ENCODE measurements at places on chromosomes 12 and 14.

- no peak for DNase-seq
Observed at GRCh38 chr14:89085737-89086382, 261.4 kb downstream of the TTC8 start.

GRCh38 chr12:75760573-75761294 is 249.3 kb upstream of the KRR1 start:
- DNase-seq: no peak

DNA sequence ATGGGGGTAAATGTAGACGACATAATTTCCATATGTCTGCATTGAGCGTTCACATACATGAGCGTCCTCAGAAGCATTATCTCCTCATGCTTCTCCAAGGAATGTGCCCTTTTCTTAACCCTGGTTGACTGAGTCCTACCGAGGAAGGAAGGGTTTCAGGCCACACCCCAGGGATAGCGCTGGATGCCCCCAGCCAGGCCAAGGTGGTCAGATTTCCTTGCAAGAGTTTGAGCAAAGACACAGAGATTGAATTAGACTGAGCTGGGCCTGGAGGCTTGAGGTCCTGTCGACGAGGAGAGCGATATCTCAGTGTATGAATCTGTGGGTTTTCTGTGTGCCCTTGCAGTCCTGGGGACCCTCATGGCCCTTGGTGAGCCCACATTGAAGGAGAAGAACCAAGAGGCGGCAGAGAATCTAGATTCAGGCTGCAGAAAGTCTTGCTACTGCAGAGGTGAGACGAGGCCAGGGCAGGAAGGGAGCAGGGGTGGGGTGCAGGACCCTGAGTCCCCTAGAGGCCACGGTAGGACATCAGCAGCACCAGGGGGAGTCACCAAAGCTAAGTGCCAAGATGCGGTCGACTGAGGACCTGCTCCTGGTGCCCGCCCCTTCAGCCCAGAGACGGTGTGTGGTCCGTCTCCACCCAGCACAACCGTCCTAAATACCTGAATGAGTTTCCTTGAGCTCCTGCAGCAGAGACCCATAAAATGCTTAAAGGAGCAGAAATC is 94.7 kb upstream of the DIO3 start:
- no peak for DNase-seq

GRCh38 chr12:104758771-104759170 is 199.3 kb downstream of the SLC41A2 start:
- no peak for DNase-seq

DNA sequence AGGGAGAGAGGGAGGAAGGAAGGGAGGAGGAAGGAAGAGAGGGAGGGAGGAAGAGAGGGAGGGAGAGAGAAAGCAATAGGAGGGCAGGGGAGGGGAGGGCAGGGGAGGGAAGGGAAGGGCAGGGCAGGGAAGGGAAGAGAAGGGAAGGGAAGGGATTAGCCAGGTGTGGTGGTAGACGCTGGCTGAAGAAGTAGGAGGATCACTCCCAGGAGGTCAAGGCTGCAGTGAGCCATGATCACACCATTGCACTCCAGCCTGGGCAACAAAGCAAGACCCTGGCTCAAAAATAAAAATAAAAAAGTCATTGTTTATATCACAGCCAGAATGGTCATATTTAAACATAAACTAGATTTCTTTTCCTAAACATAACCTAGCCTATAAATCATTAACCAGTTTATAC is 20.4 kb upstream of the EEA1 start:
- DNase-seq: no peak

- no peak for DNase-seq
Observed at GRCh38 chr12:63846238-63846967, 1.9 kb downstream of the SRGAP1 start.

DNA sequence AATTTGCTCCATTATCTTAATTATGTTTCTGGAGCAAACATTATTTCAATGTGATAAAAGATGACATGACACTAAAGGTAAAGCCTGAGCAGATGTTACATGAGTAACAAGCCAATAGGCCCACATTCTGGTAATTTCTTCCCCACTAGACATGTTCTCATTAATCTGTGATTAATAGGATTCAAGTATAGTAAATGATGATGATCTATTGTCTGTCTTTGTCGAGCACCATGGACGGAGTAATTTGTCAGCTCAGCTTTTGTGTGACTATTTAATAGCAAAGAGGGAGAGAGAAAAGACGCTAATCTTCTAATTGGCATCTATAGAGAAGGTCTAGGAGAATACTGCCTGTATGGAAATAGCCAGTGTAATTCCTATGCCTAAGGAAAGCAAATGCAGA is 62.2 kb upstream of the INSM2 start:
- no peak for DNase-seq

GRCh38 chr14:105102893-105103292 is 37.7 kb upstream of the GPR132 start:
- no peak for DNase-seq

GRCh38 chr14:39099748-39100147 is 3.3 kb downstream of the SEC23A start:
- DNase-seq: no peak

DNA sequence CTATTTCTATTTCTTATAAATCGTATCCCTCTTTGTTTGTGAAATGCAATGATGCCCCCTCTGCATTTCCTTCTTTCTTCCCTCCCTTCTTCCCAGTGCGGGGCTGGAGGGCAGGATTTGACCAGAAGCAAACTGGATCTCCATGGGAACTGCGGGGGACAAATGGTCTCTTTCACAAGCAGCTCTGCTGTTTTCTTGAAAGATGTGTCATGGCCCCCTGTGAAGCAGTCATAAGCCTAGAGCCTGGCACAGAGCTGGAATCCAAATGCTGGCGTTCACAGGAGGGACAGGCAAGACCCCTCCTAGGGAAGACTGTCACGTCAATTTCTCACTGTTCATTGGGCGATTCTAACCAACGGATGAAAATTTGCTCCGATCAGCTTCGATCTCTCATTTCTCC is 203.5 kb upstream of the NOS1 start:
- DNase-seq: no peak

DNA sequence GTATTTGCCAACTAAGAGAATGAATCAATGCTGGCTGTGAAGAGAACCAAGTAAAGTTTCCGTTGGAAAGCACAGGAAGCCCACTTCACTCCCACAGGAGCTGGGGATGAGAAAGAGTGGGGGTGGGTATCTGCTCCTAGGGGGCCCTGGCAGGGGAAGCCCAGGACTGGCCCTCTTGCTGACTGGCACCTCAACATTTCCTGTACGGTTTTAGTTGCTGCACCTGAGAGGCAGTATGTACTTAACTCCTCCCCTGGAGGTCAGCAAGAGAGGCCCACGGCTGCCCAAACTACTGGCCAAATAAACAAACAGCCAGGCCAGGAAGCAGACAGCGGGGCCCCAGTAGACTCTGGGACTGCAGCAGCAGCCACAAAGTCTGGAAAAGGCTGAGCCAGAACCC is 33.8 kb upstream of the VWF start:
- no peak for DNase-seq

DNA sequence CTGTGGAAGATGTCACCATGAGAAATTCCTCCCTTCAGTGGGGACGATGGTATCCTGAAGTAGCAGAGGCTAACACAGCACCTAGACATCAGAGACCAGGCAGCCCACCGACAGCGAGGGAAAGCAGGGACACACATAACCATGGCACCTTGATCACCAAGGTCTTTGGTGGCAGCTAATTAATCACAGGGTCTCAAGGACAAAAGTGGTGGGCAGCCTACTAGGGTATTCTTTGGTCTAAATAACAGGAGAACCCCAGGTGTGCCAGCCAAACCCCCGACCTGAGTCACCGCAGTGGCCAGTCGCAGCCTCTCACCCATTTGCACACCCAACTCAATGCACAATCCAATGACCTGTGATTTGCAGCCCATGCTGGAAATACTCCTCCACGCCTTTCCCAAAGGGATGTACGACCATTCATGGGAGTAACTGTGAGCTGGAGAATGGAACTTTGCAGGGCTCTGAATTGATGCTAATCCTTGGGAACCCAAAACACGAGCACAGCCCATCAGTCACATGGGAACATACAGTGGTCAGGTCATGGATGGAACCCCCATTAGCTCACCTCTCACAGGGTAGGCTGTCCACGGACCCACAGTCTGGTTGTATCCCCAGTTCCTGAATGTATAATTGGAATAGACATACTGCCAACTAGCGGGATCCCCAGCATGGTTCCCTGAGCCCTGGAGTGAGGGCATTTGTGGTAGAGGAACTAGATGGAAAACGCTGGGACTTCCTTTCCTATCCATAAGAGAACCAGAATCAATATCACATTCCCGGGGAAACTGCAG is 58.7 kb upstream of the C14orf180 start:
- DNase-seq: no peak

DNA sequence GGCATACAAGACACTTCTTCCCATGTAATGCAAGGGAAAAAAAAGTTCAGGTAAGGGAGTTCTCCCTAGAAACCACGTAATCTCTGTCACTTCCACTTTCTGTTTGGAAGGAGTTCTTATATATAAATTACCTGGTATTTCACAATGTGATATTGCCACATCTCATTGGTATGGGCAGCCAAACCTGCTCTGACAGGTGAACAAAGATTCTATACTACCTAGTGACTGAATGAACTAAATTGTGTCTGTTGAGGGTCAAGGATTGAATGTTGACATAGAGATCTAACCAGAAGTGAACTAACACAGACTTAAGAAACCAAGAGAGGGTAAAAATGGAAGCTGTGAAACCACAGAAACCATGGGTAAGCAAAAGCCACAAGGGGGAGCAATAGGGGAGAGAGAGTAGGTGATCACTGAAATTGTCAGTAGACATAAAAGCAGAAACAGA is 161.3 kb downstream of the RPL10L start:
- DNase-seq: no peak

All from effector CD4-positive, alpha-beta T cell (primary cell).